ENCODE measurements at places on chromosomes 7 and 10. TPM values are rescaled to one million over a fixed set of nuclear protein-coding genes. Genes with fewer than 3 reads are reported as not detected.

DNA sequence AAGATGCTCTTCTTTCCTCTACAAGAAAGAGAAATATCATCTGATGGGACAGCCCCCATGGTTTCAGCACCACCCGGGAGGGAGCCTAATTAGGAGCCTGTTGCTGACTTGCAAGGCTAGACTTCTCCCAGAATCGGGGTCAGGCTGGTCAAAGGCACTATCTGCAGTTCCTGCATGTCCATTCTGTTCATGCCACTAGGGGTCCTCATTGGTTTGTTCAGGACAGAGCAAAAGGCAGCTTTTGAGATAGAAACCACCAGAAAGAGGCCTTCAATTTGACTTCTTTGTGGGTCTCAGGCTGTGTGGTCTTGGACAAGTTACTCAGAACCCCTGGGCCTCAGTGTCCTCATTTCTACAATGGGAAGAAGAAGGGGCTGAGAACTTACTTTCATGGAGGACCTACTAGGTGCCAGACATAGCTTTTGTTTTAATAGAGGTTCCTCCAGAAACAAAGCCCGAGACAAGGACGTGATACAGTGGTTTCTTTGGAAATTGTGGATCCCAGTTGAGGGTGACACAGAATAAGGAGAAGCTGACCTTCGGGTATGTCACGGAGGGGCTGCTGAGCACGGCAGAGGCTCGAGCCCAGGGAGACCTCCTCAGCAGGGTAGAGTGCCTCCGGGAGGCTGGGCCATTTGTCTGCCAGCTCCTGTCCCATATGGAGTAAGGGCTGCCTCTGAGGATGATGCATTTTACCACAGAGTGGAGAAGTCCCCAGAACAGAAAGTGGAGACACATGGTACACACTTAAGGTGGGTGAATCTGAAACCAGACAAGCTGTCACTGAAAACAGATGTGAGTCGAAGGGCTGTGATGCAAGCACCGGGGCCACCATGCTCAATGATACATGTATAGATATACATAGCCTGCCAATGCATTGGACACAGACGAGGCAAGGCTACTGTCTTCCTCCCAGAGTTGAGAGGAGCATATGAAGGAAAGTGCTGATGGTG, 33.1 kb upstream of the NEUROD6 start:
- no peak for DNase-seq

- no peak for DNase-seq
Measured at GRCh38 chr10:35172574-35172973, 45.9 kb downstream of the CREM start.

GRCh38 chr7:115037128-115037802, 115.4 kb downstream of the MDFIC start:
- DNase-seq = no peak

DNA sequence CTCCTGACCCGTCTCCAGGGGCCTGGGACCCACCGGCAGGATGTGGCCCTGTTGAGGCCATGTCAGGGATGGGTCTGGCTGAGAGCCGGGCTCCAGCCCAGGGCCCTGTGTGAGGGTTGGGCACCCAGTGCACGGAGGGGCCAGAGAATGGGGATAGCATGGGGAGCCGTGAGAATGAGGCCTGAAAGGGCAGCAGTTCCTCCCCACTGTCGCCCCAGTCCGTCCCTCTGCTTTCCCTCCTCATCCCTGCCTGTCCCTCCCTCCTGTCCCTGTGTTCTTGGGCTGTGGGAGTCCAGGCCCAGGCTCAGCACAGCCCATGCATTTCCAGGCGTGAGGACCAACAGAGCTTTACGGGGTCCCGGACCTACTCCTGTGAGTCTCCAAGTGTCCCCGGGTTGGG, 9.6 kb downstream of the LAT2 start:
- no peak for DNase-seq

DNA sequence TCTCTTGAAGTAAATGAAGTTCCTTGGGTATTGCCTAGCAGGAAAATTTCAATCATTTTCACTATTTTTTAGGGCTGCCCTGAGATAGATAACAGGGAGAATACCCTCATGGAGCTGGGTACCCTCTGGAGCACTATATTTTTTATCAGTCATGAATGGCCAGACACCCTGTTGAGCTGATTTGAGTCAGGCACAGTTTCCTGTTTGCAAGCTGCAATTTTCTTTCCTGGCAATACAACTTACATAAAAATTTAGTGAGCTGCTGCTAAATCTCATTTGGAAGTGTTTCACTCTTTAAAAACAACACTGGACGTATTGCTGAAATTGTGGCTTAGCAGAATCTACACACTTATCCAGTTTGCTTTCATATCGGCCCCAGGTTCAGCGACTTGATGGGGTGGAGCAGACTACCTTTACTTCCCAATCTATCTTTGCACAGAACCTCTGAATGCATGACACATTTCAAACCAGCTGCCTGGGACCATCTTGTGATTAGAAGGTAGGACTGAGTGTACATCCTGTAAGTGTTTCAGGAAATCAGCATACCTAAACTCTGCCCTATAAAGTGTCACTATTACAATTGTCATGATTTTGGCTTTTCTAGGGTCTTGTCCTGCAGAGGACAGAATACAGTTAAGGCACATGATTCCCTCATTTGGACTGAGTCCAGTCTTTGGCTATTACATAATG, 125.7 kb upstream of the FAM3C start:
- no peak for DNase-seq

DNA sequence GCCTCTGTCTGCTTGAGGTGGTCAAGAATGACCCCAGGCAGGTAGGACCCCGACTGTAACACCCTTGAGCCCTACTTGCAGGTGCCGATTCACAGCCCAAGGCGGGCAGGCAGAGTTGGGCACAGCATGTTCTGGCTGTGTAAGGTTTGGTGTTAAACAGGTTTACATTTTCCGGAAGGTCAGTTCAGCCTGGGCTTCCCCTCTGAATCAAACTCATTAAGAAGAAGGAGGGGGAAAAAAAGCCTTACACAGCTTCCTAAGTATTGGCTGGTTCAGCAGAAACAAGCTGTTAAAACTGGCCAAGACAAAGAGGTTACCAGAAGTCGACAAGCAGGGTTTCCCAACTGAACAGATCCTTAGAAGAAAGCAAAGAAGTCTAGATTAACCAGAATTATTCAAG, 132.7 kb downstream of the PRPF18 start:
- no peak for DNase-seq

- no peak for DNase-seq
Measured at GRCh38 chr10:61456095-61456789, 3.1 kb upstream of the TMEM26 start.

The CCAR1 gene
- polyA plus RNA-seq = 116 TPM

DNA sequence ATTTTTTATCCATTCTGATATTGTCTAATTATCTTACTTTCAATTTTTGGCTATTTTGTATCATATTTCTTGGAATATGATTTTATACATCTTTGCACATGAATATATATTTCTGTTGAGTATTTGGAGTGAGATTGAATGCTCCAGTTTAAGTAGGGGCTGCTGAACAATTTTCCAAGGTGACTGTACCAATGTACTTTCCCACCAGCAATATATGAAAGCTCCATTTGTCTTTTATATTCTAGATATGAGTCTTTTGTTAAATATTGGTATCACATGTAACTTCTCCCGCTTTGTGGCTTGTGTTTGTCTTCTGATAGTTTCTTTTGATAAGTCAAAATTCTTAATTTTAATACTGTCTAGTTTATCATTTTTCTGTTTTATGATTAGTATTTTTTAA, 144.6 kb upstream of the MDFIC start:
- no peak for DNase-seq

The LRRC18 gene
- 0.16 TPM for polyA plus RNA-seq

The CYP2C8 gene
- not detected for polyA plus RNA-seq

GRCh38 chr10:33822774-33823173, 488.3 kb upstream of the NRP1 start:
- DNase-seq = no peak

The NODAL gene
- 0.09 TPM for polyA plus RNA-seq

DNA sequence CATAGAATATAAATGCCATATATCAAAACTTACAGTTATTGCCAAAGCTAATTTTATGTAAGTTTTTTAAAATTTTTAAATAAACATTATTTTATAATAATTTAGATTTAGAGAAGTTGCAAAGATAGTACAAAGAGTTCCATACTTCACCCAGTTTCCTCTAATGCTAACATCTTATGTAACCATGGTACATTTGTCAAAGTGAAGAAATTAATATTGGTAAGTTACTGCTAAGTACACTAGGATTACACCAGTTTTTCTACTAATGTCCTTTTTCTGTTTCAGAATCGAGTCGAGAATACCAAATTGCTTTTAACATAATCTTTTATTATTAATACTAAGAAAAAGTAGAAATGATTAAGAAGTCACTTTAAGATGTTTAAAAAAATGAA, 29.2 kb downstream of the CSGALNACT2 start:
- DNase-seq = no peak

- no peak for DNase-seq
Measured at GRCh38 chr10:28862219-28862618, 184.9 kb downstream of the BAMBI start.

The ZNF394 gene
- polyA plus RNA-seq = 26.8 TPM

- DNase-seq = no peak
Measured at GRCh38 chr10:101485681-101486554, 102.1 kb downstream of the POLL start.

- no peak for DNase-seq
Measured at GRCh38 chr7:6127110-6127490, 95.9 kb downstream of the ANKRD61 start.

The LIPF gene
- not detected for polyA plus RNA-seq

The C7orf33 gene
- polyA plus RNA-seq = not detected

Data from GM12878 (cell line).